ENCODE measurements at places on chromosomes 1 and 21. TPM values are rescaled to one million over a fixed set of nuclear protein-coding genes. Genes with fewer than 3 reads are reported as not detected.

LRRC39 gene
- 0.13 TPM for total RNA-seq

KCNA3 gene
- total RNA-seq, result not detected

S100A9 gene
- total RNA-seq, result 0.59 TPM

HORMAD1 gene
- 9.1 TPM for total RNA-seq

S100A14 gene
- total RNA-seq, result 0.23 TPM

PLEKHA6 gene
- 35.1 TPM for total RNA-seq

NKAIN1 gene
- total RNA-seq, result 0.95 TPM
